ENCODE measurements at places on chromosomes 11 and 22.

DNA sequence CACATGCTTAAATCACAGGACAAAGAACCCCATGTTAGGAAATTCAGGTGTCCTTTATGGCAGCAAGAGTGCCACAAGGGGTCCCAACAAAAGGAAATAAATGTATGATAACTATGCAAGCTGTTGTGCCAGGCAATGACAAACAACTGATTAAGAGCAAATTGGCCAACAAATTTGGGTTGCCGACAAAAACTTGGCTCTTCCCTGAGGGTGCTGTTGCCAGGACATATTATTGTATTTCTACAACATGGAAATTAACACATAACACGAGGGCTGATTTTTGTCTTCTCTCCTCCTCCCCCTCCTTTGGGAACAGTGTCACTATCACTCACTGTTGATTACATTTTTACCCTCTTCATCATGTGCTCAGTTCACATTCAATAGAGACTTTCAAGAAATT is 56.0 kb downstream of the LRRC4C start:
- DNase-seq: no peak

GRCh38 chr11:39732001-39732400 is 1727.5 kb downstream of the LRRC4C start:
- DNase-seq: no peak

- DNase-seq: no peak
Observed at GRCh38 chr11:111570796-111571195, 30.3 kb downstream of the LAYN start.

GRCh38 chr11:85784480-85785265 is 26.3 kb downstream of the SYTL2 start:
- no peak for DNase-seq

- DNase-seq: no peak
Observed at GRCh38 chr22:34903416-34903815, 162.5 kb upstream of the ISX start.

DNA sequence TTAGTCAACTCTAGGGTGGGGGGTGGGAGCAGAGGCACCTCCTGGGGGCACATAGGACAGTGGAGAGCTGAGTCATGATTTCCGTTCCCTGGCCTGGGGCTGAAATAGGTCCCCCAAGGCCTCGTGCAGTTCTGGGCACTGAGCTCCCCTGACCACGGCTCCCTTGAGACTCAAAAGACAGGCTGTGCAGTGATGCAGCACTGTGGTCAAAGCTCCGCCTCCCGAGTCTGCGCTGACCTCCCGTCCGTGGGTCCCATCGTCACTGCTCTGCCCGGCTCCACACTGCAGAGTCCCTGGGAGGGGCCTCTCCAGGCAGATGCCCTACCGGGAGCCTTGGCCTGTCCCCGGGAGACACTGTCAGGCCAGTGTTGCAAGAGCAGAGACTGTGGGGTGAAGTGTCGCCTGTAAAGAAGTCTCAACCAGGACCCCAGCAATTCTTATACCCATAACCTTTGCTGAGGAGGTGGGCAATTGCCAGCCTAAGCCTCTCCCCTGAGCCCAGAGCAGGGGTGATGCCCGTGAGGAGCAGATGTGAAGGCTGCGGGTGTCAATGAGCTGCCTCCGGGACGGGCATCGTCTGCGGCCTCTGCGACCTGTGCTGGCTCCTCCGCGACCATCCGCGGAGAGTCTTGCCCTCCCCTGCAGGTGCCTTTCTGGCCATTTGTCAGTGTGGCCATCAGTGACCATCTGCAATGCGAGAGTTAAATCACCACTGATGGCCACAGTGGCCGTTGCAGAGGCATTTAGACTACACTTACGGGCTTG is 877.3 kb downstream of the BRD1 start:
- DNase-seq: no peak

- DNase-seq: no peak
Observed at GRCh38 chr11:64121663-64122410, 44.1 kb downstream of the MACROD1 start.

- DNase-seq: no peak
Observed at GRCh38 chr11:72724021-72724551, 28.1 kb downstream of the ARAP1 start.

DNA sequence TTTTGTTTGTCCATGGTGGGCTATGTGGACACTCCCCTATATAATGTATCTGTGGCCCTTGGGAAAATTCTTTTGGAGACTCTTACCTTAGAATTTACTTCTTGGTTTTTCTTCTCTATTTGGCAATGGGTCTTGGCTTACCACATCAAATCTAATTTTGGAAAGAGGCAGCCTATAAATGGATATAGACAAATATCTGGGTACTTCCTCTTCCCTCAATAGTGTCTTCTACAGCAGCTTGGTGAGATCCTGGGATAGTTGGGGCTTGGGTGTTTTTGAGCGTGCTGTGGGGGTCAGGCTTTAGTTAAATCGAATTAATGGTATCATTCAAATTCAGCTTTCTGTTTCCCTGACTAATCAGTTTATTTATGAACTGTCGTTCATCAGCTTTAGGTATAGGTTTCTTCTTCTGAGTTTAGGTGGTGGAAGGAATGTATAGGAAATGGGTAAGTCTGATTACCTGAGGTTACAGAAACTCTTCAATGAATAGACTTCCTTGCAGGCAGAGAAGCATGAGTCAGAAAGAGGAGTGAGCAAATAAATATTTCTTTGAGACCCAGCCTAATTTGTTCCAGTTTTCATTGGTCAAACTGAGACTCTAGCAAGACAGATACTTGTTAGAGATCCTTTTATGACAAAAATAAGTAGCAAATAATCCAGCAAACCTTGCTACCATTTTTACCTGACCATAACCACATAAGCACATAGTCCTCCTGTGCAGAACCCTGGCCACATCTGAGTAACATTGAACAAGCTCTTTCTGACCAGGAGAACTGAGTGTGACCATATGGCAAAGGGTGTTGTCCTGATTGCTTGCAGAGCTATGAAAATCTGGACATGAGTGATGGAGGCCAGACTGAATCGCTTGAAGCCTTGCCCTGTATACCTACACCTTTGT is 68.6 kb upstream of the SORL1-AS1 start:
- DNase-seq: no peak

DNA sequence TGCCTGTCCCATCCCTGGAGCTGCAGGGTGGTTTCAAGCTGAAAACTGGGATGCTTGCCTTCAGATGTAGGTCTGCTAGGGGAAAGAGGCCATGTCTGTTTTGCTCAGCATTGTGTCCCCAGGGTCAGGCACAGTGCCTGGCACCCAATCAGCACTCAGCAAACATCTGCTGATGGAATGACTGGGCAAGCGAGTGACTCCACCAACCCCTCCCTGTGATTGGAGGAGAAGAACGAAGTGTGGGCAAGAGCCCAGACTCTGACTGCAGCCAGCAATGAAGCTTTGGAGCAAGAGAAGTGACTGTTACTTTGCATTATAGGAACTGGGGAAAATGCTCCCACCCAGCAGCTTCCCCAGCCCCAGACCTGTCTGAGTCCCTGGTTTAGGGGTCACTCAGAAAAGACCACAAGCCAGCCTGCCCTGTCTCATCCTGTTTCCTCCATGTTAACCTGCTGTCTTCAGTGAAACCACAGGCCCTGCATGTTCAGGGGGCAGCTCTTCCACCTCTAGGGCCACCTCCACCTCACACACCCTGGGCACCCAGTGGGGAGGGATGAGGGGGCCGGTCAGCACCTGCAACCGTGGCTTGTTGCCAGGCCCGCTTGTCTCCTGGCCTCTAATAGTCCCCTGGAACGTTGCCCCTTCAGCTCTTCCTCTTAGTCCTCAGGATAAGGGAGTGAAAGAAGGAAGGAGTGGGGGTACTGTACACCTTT is 147.4 kb downstream of the TRIM29 start:
- DNase-seq: no peak

- DNase-seq: no peak
Observed at GRCh38 chr11:116420770-116421528, 351.8 kb downstream of the BUD13 start.
